ENCODE measurements at places on chromosomes 13 and 19. TPM values are rescaled to one million over a fixed set of nuclear protein-coding genes. Genes with fewer than 3 reads are reported as not detected.

- DNase-seq = no peak
Measured at GRCh38 chr13:38361542-38362262, 12.1 kb downstream of the UFM1 start.

DNA sequence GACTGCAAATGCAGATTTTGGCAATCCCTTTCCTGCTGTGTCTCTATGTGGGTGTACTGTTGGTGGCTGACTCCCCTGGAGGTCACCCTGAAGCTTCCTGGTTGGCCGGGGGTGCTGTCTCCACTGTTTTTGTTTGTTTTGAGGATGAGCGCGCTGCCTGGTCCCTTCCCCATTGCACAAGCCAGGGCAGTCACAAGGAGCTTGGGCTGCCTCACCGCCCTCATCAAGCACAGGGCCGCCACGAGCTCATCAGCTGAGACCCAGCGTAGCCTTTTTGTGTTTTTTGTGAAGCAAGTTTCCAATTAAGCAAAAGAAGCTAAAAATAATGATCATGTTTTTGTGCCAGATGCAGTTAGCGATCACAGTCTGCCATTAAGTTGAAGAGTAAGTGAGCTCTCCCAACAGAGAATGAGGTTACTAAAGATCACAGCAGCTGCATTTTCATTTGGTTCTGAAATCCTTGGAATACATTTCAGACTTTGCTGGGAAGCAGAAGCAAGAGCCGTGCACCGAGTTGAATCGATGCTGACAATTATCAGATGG is 57.8 kb downstream of the GGACT start:
- DNase-seq = no peak

- peak; percentile 44 for DNase-seq
Measured at GRCh38 chr13:49220036-49220855, at the start of gene MLNR. TSS of gene MLNR (plus strand) at chr13:49220338. CDS start at chr13:49220338, 0 bp downstream.

GRCh38 chr13:26678796-26679195 is 81.8 kb downstream of the GPR12 start:
- DNase-seq = no peak

Gene B3GNT8
- 15.9 TPM for total RNA-seq

Gene FGF14
- total RNA-seq = 17.8 TPM

Gene MAG
- total RNA-seq = not detected

All from glutamatergic neuron (in vitro differentiated cells).